ENCODE measurements at places on chromosomes 6 and 20.

DNA sequence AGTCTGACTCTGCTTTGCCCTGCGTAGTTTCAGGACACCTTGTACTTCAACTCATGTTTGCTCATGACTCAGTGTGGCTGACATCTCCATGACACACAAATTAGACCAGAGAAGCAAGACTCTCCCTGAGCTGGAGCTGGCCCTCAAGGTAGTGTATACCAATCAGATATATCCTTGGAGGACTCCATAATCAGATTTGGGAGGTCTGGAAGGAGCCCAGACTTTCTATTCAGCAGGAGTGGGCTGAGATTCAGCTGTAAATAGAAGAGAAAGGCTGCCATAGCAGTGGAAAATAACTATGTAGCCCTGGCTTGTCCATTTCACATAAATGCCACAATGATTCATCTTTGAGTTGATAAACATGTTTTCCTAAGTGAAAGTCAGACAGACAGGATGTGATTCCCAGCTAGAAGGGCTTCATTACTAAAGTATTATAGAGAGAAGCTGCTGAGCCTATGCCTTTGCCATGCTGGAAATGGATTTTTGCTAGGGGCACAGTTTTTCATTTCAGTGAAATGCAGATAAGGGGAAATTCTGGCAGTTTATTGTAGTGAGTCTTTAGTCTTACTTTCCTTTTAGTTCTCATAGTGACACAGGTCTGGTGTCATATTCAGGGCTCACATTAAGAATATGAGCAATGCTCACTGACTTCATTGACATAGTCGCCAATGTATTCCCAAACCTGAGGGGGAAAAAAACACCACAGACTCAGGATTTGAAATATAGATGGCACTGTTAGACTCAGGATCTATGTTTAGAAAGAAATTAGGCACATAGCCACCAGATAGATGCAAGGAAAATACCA, 95.3 kb downstream of the CLVS2 start:
- DNase-seq: no peak

DNA sequence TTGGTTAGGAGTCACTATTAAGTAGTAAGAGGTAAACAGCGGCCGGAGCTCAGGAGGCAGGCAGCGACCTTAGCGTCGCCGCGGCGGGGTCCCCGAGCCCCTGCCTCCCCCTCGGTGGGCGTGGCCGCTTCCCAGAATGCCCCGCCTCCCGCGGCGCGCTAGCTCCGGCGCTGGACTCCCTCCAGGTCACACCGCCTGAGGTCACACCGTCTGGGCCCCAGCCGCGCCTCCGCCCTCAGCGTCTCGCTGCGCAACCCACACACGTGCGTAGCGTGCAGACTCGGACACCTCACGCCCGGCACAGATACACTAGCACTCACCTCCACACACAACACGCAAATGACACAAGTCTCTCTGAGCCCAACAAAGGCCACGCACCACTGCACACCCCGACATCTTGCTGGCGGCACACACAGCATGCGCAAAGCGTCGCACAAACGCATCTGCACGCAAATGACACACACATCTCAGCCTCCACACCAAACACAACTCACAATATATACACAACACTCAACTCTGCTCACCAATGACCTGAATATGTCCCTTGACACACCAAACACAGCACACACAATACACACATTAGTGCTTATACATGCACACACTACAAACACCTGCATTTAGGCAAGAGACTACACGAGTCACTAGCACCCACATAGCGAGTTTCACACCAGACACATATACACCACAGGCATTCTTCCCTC, 17.6 kb upstream of the CDKN1A start:
- DNase-seq: no peak

- no peak for DNase-seq
Measured at GRCh38 chr20:48787861-48788375, 39.9 kb downstream of the PREX1 start.

DNA sequence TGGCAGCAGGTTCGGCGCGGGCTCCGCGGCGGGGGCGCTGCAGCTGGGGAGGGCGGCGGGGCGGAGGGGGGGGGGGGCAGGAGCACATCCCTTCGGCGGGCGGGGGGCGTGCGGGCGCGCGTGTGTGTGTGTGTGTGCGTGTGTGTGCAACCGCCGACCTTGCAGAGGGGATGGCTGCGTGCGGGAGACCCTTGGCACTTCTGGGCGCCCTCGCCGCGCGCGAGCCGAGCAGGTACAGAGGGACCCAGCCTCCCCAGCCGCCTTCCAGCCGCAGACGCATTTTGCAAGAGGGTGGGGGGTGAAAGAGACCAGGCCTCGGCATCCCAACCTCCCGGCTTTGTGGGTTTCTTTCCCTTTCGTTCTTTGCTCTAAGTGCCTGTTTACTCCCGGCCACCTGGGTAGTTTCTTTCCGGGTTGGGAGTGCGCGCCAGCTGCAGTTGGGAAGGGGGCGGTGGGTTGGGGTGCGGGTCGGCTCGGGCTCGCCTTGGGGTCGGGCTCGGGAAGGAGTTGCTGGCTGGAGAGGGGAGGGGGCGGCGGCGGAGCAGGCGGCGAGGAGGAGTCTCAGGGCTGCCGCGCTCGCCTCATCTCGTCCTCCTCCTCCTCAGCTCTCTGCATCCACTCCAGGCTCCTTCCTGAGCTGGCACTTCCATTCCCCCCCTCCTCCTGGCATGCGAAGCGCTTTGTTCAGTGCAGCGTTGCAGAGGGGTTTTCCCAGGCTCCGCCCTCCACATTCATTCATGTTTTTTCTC, 620 bp downstream of the HIVEP1 start:
- peak; percentile 49 for DNase-seq

DNA sequence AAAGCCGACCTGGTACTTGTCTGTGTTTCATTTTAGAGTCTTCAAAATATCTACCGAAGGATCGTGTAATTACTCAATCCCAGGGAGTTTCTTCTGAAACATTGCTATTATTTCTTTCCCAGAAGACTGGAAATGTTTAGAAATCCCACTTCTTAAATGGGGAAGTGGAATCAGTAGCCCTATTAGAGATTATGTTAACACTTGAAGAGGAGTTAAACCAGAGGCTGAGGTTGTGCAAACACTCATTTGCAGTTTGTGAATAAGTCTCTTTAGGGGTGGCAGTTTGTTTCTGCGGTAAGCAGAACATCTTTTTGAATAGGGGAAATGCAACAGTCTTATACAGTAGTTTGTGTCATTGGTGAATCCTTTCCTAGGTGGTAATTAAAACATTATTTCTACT, 21.3 kb downstream of the DSP start:
- DNase-seq: no peak

DNA sequence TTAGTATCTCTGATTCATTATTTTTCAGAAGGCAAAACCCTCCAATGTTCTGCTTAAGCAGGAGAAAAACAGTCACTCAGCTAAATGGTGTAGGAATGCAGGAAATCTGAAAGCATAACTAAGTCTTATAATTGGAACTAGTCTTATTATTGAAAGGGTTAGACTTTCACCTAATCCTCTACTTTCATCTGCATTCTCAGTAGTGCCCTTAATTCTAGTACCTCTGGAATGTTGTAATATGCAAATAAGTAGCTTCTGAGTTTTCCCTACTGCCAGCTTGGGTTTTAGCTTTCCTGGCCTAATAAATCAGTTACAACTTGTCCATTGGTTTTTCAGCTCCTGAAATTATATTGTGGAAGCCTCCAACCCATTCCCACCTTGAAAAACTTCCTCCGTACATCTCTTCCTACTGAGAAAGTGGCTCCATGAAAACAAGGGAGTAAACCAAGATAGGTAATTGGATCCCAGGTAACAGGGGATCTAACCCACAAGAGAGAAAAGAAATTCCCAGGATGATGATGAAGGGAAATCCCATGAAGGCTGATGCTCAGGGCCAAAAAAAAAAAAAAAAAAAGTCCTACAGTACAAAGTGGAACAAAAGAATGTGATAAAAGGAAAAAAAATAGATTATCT, 147.0 kb downstream of the TBC1D32 start:
- DNase-seq: no peak

DNA sequence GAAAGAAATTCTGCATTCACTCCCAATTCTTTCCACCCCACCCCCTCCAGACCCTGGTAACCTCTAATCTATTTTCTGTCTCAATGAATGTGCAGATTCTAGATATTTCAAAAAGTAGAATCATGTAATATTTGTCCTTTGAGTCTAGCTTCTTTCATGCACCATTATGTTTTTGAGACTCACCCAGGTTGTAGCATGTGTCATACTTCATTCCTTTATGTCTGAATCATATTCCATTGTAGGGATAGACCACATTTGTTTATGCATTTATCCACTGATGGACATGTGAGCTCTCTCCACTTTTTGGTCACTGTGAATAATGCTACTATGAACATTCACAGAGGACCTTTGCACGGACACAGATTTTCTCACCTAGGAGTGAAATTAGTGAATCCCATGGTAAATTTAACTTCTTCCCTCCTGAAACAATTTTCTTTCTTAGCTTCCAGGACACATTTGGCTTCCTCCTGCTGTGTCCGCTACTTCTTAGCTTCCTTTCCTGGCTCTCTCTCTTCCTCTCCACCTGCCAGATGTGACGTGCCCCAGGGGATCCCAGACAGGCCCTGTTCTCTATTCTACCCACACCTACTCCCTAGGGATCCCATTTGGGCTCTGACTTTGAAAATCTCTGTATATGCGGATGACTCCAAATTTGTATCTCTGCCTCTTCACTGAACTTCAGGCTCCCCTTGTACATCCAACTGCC, 24.1 kb upstream of the ARFGEF2 start:
- no peak for DNase-seq

GRCh38 chr6:78611886-78612480, 255.4 kb upstream of the IRAK1BP1 start:
- no peak for DNase-seq

GRCh38 chr6:89071036-89071435, 9.5 kb upstream of the PNRC1 start:
- DNase-seq: no peak

GRCh38 chr20:35767683-35768481, 3.9 kb upstream of the PHF20 start:
- DNase-seq: peak; percentile 51

DNA sequence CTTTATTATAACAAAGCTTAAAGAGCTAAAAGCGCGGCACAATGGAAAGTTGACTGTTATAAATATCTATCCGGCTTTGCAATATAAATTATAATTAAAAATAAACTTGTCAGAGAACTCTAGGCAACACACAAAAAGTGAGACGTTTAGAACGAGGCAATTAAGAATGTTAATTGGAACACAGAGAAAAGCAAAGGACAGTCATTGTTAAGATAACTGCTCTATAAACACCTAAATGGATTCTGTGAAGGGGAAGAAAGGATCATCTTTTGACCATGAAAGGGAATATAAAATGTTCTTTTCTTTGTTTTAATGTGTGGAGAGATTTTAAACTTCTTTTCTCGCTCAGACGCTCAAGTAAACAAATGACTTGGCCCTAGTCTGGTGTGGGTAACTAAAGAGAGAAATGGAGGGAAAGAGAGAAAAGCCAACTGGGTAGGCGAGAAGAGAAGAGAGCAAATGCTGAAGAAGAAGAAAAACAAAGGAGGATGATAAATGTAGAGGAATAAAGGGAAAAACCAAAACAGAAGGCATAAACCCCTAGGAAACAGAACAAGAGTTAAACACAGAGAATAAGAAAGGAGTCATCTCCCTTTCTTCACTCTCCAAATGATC, 9.3 kb upstream of the SALL4 start:
- no peak for DNase-seq

DNA sequence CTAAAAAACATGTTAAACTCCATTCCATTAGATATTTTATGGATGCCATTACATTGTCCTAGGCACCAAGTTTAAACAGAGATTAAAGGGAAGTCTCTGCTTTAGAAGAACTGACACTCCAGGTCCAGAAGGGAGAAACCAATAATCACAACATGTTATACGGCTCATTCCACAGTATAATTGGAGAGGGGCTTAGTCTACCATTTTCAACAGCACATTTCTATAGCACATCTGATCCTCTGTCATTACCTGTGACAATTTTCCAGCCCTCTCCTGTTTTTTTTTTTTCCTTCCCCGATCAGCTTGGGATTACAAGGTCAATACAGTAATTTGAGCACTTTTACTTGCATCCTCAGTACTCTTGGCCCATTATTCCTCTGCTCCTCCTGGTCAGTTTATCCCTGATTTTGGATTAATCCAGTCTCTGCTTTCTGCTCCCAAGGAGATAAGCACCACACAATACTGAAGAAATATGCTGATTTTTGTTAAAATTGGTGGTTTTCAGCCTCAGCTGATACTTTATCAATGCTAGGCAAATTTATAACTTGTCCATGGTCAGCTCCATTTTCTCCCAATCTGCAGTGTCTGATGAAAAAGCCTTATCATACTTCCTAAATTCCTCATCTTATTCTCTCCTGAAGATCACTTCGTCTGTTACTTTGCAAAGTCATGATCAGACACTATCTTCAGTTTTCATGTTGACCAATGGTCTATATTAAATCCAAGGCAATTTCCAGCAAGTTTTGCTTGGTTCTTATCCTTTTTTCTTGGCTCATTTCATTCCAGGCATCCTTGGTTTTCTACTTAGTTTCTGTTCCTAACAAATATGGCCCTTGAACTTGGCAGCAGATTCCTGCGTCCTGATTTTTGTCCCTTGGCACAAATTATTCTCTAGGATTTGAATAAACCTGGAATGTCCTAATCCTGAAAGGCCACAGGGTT, 30.8 kb upstream of the SYNCRIP start:
- no peak for DNase-seq

GRCh38 chr6:136749359-136749997, 42.8 kb downstream of the MAP3K5 start:
- no peak for DNase-seq

DNA sequence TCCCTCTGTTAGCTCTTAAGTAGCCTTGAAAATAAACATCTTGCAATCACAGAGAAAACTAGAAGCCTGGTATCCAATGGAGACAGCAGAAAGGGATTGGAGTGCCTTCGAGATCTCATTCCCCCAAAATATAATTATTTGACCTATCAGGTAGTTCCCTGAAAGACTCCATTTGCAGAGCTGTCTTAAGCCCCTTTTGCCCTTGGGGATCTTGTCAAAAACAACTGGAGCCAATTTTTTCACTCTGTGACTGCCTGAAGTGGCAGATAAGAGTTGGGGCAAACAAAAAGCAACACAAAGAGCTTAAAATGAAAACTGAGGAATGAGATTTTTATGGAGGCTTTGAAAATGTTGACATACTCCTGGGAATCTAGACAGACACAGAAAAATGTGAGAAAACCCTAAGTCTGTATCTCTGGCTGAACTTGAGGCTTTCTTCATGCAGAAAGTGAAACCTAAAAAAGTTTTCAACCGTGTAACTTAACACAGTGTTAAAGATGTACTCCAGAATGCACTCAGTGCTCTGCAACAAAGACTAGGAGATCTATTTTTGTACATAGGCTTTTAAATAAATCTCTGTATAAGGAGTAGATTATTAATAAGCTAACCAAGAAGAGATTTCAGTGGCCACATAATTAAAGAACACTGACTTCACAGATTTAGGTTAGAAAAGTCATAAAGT, 971.1 kb upstream of the MAN1A1 start:
- no peak for DNase-seq

- DNase-seq: no peak
Measured at GRCh38 chr6:167098825-167099225, 24.1 kb upstream of the CCR6 start.
